Prostate gland (tissue), 2 donors: ENCODE measurements at places on chromosomes 7 and 10.

GRCh38 chr10:48923748-48924147 is 15.9 kb downstream of the LRRC18 start:
- no peak for DNase-seq

DNA sequence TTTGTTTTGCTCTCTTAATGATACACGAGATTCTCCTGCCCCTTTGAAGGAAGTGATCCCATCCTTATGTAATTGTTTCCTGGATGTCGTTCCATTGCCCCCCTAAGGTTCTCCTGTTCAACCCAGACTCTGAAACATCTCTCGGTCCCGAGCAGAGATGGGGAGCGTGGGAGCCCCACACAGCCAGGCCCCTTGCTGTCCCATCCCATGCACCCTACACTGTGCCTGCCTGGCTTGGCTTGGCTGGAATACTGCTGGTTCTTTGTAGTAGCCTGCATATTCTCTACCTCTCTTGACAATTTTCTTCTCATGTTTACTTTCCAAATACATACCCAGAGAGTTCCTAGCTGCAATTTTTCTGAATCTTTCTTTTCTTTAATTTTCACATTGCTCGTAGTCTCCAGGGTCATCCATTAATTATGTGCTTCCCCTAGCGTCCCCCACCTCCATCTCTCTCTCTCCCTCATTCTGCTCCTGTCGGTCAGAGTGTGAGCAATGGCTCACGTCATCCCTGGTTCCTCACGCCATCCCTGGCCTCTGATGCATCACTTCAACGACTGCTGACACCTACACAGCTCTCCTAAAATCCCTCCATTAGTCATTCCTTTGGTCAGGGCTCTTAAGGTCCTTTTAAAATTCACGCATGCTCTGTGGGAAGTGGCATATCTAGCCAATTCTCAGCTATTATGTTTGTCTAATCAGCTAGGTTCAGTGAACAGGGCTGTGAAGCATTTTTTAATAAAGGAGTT is 32.5 kb upstream of the GPR158 start:
- DNase-seq, result no peak

DNA sequence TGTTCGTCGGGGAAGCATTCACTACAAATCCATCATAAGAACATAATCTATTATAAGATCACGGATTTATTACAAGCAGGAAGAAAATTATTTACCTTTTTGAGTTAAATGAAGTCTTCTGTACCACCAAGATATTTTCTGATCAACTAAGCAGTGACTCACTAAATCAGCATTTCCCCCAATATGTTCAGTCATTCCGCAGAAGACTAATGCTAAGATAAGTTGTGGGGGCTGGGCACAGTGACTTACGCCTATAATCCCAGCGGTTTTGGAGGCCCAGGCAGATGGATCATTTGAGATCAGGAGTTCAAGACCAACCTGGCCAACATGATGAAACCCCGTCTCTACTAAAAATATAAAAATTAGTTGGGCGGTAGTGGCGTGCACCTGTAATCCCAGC is 144.2 kb upstream of the EGR2 start:
- DNase-seq, result no peak

GRCh38 chr10:14126697-14127440 is 203.9 kb downstream of the FRMD4A start:
- DNase-seq, result no peak

GRCh38 chr7:155355745-155356144 is 58.1 kb downstream of the INSIG1 start:
- DNase-seq, result no peak

GRCh38 chr7:101985057-101985902 is 167.9 kb downstream of the CUX1 start:
- no peak for DNase-seq

GRCh38 chr7:151769188-151769821 is 107.6 kb downstream of the PRKAG2 start:
- no peak for DNase-seq

DNA sequence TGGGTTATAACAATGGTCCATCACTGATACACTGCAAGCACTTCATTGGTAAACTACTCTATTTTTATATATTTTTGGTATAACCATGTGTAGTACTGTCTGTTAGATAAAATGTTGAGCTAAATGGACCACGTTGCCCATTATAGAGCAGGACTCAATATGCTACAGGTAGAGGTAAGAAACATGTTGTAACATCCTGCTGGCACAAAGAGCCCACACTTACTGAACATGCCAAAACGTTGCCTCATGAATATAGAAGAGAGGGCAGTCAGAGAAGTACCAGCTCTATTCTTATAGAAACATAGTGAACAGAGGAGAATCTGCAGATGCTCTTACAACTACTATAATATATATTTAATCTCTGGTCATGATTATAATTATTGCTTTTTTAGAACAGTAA is 18.4 kb upstream of the MET start:
- DNase-seq, result peak; percentile 46

DNA sequence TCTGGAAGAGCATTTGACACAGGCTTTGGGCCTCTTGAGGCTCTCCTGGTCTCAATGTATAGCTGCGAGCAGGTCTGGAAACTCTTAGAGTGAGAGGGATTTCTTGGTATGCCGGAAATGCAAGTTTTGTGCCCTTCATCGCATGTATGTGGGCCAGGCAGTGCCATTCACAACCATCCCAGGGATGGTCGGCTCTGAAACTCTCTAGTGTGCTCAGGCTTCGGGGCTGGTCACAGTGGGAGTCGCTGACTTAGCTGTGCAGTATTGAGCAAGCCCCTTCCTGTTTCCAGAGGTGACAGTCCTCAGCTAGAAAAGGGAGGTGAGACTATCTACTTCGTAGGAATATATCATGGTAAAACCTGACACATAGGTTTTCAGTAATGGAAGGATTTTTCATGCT is 2.0 kb upstream of the AOAH start:
- DNase-seq, result no peak

GRCh38 chr10:107656932-107657331 is 492.4 kb upstream of the SORCS1 start:
- DNase-seq, result no peak

- no peak for DNase-seq
Measured at GRCh38 chr7:48097521-48098231, 8.6 kb downstream of the UPP1 start.

- DNase-seq, result no peak
Measured at GRCh38 chr7:116273918-116274301, 63.6 kb downstream of the TES start.

- DNase-seq, result no peak
Measured at GRCh38 chr10:94879214-94879613, 59.2 kb upstream of the CYP2C9 start.

DNA sequence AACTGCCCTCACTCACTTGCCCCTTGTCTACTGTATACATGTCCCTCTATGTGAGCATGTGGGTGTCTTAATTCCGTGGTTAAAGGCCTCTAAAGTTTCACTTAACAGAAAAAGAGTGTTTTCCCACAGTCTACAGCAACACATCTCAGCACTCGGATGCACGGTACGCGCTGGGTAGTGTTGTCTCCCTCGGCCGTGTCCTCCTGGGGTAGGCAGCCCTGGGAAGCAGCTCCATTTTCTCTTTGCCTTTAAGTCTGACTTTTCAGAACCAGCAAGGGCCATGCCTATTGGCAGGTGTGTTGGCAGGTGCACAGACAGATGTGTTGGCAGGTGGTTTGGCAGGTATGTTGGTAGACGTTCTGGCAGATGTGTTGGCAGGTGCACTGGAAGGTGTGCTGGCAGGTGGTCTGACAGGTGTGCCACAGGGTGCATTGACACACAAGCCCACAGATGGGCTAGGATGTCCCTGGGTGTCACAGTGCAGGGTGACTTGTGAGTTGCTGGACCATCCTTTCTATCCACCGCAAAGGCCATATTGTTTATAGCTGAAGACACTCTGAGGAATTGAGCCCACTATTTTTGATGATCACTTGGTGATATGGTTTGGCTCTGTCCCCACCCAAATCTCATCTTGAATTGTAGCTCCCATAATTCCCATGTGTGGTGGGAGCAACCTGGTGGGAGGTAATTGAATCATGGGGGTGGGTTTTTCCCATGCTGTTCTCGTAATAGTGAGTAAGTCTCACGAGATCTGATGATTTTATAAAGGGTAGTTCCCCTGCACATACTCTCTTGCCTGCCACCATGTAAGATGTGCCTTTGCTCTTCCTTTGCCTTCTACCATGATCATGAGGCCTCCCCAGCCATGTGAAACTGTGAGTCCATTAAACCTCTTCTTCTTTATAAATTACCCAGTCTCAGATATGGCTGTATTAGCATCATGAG is 296.9 kb downstream of the TNS3 start:
- DNase-seq, result no peak

DNA sequence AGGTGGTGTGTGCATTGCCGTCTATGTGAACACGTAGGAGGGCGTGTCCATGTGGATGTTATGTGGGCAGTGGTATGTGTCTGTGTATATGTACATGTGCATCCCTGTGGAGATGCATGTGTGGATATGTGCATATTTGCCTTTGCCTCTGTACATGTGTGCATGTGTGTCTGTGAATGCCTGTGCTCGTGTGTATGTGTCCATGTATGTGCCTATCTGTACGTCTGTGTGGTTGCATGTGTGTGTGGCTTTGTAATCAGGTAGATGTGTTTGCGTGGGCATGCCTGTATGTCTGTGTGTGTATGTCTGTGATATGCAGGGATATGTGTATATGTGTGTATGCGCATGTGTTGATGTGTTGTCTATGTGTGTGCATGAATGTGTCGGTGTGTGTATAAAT is 19.7 kb downstream of the ADCY1 start:
- DNase-seq, result no peak

DNA sequence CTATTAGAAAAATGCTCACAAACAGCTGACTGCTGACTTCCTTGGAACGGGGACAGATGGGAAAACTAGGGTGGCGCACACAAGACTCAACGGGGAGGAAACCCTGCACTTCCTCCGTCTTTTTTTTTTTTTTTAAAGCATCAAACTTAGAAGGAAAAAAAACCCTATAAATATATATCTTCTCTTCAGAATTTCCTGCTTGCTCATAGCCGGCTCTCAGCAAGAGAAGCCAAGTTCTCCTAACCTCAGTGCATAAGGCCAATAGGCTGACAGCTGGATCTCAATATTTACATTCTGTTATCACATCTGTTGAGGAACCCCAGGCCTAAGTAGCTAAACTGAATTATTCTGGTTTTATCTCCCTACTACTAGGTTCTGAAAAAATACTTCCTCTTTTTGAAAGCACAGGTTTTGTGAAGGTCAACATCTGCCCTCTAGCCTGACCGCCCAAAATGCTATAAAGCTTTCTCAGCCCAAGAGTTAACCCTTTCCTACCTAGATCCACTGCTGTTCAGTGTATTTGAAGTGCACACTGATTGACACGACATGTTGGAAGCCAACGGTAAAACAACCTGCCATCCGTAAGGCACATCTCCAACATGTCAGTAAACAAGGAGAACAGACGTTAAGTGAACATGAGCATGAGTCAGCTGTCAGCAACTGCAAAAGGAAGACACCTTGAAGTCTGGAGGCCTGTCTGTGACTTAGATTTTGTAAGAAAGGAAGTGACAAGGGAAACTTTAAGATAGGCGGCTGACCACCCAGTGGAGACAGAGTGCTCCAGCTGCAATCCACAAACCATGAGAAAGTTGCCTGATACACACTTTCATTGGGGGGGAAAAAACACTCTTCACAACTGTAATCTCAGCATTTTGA is 83.8 kb downstream of the EBLN1 start:
- no peak for DNase-seq

DNA sequence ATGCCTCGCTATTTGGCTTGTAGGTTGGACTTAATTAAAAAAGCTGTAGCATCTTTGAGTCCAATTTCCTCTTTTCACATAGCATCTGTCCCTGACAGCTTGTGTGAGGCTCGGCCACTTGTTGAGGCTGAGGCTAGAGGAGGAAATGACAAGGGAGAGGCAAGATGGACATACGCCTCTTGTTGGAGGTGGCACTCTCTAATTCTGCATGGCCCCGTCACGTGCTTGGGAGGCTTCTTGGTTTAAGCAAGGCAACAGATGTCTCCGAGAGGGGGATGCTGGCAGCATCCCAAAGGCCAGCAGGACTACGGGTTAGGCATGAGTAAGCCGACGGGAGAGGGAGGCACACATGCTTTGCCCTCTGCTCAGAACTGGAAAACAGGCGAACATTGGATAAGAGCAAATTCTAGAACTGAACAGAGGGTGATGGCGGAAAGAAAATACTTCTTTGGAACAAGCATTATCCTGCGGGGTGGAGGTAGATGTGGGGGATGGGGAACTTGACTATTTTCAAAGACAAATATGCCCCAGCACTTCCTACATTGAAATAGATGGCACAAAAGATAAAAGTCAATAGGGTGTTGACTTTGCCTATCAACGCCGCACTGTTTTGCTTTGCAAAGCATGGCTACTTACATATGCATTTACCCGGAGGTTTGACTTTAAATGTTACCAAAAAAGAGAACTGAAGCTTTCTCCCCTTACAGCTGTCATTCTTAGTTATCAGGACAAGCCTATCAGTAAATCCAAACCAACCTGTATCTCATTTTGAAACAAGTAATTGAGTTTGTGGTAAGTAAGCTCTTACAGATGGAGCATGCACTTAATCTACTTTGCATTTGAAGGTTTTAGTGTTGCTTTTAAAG is 94.8 kb downstream of the CHN2 start:
- DNase-seq, result no peak

DNA sequence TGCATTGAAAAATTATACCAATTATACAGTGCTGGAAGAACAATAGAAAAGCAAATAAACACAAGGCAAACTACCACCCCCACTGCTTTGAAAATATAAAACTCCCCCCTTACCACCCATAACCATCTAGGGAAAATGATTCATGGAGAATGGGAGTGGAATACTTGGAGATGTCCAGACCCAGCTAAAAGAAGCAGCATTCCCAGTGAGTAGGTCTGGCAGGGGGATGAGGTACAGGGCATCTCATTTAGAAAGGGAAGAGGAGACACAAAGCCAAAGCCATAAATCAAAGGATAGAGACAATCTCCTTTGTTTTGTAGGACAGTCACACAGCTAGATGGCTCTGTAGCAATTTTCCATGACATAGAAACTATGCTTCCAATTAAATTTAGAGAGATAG is 36.0 kb upstream of the DGKI start:
- DNase-seq, result no peak

DNA sequence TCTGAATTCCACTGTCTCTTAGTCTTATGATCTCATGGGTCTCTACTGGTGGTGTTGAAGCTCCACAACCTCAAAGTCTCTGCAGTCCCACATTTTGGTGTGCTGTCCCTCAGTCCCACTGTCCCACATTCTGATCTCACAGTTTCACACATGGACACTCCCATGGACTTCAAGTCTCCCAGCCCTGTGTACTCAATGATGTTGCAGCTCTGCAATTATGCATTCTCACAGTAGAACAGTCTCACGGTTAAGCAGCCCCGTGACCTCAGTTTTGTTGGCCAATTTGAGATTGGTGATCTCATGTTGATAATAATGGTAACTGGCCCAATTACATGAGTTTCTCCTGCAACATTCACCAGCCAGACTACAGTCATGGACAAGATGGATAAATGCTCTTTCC is 109.4 kb downstream of the ODAD2 start:
- no peak for DNase-seq

DNA sequence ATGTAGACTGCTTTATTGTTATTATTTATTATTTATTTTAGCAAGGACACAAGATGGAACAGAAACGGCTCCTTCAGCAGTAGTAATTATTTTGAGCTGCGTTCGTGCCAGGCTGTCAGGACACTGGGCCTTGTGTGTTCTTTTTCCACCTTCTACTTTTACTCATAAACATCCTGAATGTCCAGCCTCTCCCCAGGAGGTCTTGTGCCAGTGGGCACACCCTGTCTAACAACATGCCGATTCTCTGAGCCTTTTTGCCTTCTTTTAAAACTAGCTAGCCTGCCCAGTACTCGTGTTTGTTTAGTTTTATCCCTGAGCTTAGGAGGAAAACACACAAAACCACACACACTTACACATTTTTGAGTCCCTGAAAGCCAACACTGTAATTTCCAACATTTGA is 1.2 kb downstream of the SCIN start:
- no peak for DNase-seq
